ENCODE measurements at places on chromosomes 6 and 20.

DNA sequence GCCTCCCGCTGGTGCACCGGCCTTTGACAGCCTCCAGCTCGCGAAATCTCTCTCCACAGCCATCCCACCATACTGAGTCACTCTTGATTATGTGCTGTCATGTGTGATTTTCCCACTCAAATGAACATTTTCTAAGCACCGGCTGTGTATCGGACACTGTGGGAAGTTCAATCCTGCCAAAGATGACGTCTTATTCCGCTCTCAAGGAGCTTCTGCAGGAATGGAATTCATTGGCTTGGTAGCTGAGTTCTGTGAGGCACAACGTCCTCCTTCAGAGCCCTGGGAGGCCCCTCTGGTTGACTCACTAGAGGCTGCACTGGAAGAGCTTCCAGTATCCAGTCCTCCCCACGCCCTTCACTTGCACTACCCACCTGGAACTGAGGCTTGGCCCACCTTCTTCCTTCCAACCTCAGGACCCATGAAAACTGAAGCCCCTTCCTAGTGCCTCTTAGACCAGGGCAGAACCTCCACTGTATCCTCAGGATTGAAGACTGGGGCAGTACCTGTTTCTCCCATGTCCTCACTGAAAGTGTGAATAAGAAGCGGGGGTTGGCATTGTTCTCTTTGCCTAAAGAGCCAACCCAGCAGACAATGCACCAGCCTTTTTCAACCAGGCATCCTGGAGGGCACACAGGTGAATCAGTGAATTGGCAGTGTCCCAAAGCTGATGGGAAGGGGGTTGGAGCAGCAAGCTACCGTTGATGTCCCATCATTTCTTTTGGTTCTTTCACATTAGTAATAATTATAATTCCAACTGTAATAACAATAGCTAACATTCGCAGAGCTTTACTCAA, 1.7 kb downstream of the UNC5CL start:
- DNase-seq = no peak

GRCh38 chr6:44511126-44511525, 123.6 kb downstream of the CDC5L start:
- DNase-seq = no peak

DNA sequence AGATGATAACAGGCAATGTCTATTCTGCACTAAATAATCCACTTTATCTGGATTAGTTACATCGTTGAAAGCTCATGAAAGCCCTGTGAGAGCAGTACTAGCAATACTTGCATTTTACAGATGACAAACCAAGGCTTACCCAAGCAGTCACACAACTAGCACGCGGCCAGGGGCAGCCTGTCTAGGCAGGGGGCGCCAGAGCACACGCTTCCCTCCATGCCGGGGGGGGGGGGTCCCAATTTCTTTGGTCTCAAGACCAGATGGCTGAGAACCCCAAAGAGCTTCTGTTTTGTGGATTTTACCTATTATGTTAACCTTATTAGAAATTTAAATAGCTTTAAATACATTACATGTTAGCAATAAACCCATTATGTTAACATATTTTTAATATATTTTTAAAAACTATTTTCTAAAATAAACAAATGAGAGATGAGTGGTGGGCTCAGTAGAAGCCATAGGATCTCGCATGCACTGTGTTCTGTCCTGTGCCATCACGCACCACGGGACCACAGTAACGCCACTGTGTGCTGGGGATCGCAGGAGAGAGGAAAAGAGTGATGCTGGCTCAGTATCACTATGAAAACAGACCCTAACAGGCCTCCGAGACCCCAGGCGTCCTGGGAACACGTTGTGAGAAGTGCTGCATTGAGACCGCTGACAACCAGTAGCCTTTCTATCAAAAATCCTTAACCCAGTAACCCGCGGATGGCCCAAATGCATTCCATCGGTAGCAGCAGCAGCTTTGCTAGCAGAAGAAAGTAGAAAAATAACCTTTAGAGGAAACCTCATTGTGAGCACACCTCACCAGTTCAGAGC, 5.3 kb upstream of the PRR18 start:
- DNase-seq = no peak

GRCh38 chr6:30555816-30556065, 548 bp downstream of the GNL1 start:
- DNase-seq = no peak

GRCh38 chr6:136593748-136594490, 43.7 kb upstream of the MAP7 start:
- DNase-seq = peak; percentile 11

DNA sequence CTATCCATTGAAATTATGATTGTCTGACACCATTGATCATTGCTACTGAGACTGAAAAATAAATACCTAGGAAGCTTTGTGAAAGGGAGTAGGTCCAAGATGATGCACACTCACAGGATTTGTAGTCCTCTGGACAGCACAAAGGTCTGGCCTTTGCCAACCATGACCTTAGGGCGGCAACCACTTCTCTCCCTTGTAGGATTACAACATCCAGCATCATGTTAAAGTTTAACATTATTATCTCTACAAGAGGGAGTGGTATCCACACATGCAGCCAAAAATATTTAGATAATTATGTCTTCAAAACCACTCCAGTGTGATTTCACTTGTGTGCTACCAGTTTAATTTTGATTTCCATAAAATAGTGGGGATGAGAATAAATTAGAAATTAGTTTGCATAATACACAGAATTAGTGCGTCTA, 51.1 kb upstream of the NHSL1 start:
- DNase-seq = no peak

GRCh38 chr20:22814471-22815205, 220.5 kb upstream of the SSTR4 start:
- DNase-seq = no peak

DNA sequence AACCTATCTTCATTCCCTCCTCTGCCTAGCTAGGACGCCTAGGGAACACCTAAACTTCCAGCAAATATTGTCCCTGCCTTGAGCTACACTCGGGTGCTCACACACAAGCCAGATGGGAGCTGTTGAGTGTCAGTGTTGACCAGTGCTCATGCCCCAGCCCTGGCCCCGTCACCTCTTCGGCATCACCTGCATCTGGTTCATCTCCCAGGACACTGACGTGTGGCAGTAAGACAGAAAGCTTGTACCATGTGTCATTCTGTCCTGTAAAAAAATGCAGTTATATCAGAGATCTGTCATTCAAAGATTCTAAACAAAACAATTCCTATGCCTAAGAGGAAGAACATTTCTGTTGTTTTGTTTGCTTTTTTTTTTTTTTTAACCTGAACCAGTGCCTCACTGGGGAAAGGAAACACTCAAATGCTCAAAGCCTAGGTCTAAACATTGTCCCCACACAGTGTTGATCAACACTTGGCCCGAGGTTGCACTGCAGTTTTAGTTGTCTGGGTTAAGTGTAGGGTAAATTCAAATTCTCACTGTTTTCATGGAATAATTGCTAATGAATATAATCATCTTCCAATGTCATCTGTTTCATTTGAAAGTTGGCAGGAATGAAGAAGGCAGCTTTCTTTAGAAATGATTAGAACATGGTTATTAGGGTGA, 102.7 kb upstream of the SASH1 start:
- no peak for DNase-seq

GRCh38 chr6:73233048-73233447, 7.8 kb upstream of the KHDC1L start:
- no peak for DNase-seq

DNA sequence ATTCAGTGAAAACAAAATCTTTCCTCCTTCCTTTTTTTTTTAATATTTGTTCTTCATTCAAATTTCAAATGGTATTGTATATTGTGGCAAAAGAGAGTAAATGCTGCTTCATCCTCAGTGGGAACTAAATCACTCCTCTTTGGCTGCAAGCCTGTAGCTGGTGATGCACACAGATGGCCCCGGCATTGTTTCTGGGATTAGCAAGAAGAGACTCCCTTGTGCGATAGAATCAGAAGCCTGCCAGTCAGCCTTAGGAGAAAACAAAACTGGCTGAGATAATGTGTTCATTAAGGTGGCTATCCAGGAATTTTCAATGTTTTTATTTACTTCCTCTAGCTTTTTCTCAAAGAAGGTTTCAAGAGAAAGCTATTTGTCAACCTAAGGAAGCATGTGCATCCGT, 20.7 kb upstream of the ELOVL2 start:
- DNase-seq = no peak

- DNase-seq = no peak
Measured at GRCh38 chr6:43024436-43024835, 3.0 kb downstream of the RRP36 start.

DNA sequence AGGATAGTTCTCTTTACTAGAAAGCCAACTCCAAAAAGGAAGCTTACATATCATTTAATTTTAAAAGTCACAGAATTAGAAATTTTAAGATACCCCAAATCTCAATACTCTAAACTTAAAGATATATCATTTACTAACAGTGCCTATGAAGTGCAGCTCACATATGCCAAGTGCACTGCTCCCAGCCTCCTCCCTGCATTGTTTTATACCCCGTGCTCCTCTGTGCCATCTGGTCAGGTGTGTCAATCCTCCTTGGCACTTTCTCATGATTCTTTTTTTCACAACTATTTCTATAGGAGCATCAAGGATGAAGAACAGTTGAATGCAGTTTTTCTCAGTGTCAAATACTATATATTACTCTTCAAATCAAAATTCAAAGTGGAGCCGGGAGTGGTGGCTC, 8.8 kb downstream of the MAP7 start:
- no peak for DNase-seq

DNA sequence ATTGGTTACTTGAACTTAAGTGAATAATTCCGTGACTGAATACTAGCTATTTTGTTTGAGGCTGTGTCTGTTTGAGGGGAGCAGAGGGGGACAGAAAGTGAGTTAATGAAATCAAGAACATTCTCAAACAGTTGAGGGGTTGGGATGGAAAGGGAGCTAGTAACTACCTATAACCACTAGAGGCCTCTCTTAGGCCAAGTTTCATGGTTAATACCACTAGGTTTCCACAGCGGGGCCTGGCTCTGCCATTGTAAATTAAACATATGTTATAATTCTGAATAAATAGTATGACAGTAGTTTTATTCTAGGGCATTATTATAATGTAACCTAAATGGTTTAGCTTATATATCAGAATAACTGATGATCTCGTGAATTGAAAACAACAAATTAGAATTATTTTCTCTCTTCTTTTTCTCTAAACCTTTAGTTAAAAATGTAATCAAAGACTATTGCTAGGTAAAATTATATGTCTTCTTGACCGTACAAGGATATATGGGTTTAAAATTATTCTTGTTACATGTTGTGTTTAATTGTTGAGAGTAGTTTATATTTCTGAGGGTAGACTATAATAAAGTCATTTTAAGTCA, 108.1 kb downstream of the BCKDHB start:
- DNase-seq = no peak

GRCh38 chr6:94424692-94425091, 1005.3 kb upstream of the EPHA7 start:
- DNase-seq = no peak

DNA sequence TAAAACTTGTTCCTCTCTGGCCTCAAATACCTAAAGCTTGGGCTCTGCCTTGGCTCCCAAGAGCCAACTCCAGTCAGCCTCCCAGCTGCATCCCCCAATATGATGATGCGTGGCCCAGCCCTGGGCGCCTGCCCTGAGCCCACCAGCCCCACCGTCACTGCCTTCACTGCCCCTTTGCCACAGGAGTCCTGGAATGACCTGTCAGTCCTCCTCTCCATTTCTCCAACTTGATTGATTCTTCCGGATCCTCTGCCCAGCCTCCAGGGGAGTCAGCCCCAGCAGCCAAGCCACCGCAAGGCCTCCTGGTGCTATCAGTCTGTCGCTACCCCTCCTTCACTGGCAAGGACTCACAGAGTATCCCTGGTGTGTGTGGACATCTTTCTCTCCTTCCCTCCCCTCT, 96.7 kb upstream of the PMEPA1 start:
- DNase-seq = no peak

DNA sequence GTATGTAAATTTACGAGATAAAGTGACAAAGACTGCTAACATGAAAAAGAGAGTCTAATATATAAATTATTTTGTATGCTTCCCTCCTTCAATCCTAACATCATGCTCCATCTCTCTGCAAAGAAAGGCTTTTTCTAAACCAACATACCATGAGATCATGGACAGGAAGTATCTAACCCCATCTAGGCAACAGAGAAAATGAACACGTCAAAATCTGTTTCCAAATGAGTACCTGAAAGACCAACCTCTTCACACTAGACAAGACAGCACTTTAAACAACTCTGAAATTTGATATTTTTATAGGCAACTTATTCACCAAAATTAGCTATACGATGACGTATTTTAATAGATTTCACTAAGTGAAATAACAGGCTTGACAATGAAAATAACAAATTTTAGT, 54.6 kb downstream of the MAN1A1 start:
- DNase-seq = no peak

DNA sequence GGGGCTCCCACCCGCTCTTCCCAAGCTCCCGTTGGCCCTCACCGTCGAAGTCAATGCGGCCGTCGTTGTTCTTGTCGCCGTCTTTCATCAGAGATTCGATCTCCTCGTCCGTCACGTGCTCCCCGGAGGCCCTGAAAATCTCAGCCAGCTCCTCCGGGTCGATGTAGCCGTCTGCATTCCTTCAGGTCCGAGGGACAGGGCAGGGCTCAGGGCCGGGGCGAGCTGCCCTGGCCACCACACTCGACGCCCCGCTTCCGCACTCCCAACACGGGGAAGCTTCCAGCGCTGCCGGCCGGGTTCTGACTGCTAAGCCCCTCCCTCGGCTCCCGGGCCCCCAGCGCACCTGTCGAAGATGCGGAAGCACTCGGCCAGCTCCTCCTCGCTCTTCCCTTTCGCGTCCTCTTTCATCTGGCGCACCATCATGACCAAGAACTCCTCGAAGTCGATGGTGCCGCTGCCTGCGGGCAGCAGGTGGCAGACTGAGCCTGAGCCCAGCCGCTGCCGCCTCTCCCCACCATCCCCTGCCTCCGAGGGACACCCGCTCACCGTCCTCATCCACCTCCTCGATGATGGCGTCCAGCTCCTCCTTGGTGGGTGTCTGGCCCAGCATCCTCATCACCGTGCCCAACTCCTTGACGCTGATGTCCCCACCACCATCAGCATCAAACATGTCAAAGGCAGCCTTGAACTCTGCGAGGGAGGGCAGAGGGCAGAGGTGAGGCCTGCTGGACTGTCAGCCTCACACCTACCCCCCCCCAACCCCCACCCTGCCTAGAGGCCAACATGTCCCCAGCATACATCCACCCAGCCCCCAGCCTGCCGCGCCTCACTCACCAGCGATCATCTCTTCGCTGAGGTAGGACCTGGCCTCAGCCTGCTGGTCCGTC, 2.9 kb downstream of the TNNC2 start:
- DNase-seq = peak; percentile 20

DNA sequence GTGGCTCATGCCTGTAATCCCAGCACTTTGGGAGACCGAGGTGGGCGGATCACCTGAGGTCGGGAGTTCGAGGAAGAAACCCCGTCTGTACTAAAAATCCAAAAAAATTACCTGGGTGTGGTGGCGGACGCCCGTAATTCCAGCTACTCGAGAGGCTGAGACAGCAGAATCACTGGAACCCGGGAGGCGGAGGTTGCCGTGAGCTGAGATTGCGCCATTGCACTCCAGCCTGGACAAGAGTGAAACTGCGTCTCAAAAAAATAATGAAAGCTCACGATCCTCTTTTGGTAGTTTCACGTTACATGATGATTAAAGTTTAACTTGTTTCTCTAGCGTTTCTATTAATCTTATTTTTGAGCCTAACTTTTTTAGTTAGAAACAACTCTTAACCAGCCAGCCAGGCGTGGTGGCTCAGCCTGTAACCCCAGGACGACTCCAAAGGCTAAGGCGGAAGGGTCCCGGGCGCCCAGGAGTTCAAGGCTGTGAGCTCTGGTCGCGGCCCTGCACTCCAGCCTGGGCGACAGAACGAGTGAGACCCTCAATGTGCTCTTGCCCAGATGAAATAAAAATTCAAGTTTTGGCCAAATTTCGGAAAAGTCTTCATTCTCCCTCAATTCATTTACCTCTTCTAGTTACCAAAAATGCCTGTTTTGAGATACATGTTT, 1.2 kb upstream of the WRNIP1 start:
- no peak for DNase-seq
